Upper lobe of left lung (tissue), 6 donors: ENCODE measurements at places on chromosomes 6 and 20. TPM values are rescaled to one million over a fixed set of nuclear protein-coding genes. Genes with fewer than 3 reads are reported as not detected.

Gene C20orf141
- not detected for total RNA-seq

DNA sequence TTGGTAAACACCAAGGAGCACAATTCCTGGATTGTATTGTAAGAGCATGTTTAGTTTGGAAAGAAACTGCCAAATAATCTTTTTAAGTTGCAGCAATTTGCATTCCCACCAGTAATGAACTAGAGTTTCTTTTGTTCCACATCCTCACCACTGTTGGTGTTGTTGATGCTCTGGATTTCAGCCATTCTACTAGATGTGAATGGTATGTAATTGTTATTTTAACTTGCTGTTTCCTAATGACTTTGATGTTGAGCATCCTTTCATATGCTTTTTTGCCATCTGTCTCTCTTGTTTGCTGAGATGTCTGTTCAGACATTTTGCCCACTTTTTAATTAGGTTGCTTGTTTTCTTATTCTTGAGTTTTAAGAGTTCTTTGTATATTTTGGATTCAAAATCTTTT is 1654.1 kb downstream of the GRIK2 start:
- DNase-seq = no peak

Gene DEFB121
- not detected for total RNA-seq

GRCh38 chr6:140980265-140980887 is 1152.3 kb upstream of the GJE1 start:
- DNase-seq = no peak

GRCh38 chr6:106143665-106144064 is 57.5 kb downstream of the PRDM1 start:
- peak; percentile 59 for DNase-seq

- no peak for DNase-seq
These were observed 25.8 kb downstream of the ROS1 start for GRCh38 chr6:117399924-117400323.

DNA sequence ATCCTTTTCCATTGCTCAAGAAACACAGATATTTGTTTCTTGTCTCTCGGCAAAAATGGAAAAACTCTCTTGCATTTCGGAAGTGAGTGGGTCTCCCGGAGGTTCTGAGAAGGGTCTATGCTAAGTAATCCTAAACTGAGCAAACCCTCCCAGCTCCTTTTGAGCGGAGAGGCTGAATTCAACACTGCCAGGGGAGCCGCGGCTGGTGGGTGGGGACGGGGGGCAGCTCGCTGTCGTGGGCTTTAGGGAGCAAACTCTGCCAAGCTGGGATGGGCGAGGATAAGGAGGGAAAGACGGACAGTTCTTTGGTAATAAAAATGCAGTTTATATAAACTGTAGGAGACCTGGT is 211.4 kb downstream of the FOXC1 start:
- no peak for DNase-seq

GRCh38 chr6:12474167-12475140 is 184.3 kb downstream of the EDN1 start:
- no peak for DNase-seq

DNA sequence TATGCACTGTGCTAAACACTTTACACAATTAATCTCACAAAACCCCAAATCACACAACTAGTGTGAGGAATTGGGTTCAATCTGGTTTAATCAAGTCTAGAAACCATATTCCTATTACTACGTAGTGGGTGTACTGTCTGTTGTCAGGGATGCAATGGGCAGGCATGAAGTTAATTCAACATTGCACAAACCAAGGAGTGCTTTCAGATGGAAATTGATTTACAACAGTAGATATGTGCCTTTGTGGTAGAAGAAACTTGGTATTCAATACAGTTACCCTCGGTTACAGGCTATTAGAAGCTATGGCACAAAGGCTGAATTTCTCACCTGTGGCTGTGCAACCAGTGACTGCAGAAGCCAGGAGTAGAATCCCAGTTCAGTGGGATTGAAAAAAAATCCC is 157.8 kb downstream of the CLIC5 start:
- DNase-seq = no peak

Gene NECAB3
- total RNA-seq = 88.6 TPM

DNA sequence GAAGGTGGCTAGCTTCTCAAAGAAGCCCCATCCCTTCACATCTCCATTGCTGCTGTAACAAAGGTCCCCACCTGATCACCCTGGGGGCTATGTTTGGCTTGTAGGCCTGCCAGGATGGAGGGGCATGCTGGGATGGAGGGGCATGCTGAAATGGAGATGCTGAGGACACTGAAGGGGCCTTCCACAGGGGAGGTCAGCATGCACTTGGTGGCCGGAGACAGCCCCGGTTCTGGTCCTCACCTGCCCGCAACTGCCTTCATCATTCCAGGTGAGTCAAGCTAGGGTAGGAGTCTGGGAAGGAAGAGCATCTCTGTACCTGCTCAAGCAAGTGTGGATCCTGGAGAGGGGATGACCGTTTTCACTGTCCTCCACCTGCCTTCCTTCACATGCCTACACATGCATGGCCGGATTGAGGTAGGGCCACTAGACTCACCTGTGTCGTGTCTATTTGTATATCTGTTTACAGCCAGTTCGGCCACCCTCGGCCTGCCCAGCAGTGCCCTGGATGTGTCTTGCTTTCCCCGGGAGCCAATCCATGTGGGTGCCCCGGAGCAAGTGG is 6.0 kb downstream of the L3MBTL1 start:
- DNase-seq = no peak
